ENCODE measurements at places on chromosomes 1 and 21. TPM values are rescaled to one million over a fixed set of nuclear protein-coding genes. Genes with fewer than 3 reads are reported as not detected.

KCND3 gene
- 1.3 TPM for polyA plus RNA-seq

FAM177B gene
- polyA plus RNA-seq = 0.13 TPM

OR2L13 gene
- polyA plus RNA-seq = 0.10 TPM

PTPN22 gene
- 0.62 TPM for polyA plus RNA-seq

BLZF1 gene
- polyA plus RNA-seq = 25.2 TPM

GRHL3 gene
- 3.5 TPM for polyA plus RNA-seq

GRCh38 chr1:240765732-240766363 is 153.9 kb upstream of the GREM2 start:
- DNase-seq = no peak

DNA sequence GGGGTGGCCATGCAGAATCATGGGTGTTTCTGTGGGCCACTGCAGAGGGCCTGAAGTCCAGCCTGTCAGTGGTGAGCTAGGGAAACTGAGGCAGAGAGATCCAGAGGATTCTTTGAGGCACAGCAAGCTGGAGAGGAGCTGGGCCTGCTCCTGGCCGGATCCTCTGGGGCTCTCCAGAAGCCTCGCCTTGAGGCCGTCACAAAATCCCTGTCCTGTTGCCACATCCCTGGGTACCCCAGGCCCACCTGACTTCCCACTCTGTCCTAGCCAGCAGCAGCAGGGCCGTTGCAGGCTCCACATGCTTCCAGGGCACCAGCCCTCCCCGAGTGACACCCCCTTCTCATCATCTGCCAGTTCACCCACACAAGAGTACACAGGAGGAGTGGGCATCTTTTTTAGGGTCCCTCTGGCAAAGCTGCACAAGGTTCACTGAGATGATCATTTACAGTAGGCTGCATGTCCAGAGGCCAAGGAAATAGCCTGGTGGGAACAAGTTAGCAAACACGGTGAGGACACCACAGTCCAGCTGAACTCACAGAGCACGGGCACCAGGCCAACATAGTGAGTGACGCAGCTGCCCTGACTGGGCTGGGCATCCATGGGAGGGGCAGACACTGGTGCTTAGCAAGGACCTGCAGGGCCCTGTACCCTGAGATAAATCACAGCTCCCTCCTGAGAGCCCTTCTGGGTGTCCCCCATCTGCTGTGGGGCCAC is 25.1 kb upstream of the TSPEAR start:
- DNase-seq = no peak

DNA sequence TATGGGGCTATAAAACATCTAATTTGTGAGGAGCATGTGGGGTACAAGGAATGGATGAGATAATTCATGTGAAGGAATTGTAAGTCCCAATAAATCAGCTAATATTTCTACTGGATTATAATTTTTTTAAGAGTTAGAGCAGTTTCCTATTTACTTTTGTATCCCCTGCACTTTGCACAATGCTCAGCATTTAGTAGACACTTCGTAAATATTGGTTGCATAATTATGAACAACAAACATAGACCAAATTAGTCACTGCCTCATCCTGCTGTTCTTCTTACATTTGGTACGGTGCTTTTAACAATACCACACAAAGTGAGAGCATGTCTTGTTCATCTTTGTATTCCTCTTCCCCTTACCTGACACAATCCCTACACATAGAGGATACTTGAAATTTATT is 27.1 kb upstream of the RRP15 start:
- DNase-seq = no peak

DNA sequence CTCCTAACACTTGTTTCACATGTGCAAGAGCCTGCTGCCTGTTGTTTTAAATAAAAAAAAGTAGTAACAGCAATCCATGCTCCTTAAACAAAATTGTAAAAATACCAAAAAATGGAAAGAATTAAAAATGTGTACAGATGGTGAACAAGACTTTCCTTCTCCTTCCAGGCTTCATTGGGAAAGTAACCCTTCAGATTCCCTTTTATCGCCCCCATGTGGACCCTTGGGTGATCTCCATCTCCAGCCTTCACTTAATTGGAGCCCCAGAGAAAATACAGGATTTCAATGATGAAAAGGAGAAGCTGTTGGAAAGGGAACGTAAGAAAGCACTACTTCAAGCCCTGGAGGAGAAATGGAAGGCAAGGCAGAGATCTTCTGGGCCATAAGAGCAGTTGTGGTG is 14.2 kb downstream of the VPS13D start:
- no peak for DNase-seq

GRCh38 chr1:17008208-17008855 is 3.4 kb downstream of the ATP13A2 start:
- DNase-seq = no peak

DNA sequence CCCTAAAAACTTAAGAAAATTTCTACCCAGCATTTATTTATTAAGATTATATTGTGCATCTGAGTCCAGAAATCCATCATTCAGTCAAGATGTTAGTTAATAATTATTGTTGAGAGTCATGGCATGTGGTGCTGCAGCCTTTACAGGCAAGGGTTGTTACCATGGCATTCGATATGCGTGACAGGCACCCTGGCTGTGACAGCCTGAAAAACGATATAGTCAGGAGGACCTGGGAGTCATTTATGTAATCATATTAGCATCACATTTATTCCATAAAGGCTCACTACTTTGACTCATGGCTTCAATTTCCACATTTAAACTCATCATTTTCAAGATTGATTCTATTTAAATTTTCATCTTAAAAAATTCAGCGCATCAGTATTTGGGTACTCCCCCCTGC is 68.0 kb downstream of the CACHD1 start:
- no peak for DNase-seq
